ENCODE measurements at places on chromosomes 16 and 17.

DNA sequence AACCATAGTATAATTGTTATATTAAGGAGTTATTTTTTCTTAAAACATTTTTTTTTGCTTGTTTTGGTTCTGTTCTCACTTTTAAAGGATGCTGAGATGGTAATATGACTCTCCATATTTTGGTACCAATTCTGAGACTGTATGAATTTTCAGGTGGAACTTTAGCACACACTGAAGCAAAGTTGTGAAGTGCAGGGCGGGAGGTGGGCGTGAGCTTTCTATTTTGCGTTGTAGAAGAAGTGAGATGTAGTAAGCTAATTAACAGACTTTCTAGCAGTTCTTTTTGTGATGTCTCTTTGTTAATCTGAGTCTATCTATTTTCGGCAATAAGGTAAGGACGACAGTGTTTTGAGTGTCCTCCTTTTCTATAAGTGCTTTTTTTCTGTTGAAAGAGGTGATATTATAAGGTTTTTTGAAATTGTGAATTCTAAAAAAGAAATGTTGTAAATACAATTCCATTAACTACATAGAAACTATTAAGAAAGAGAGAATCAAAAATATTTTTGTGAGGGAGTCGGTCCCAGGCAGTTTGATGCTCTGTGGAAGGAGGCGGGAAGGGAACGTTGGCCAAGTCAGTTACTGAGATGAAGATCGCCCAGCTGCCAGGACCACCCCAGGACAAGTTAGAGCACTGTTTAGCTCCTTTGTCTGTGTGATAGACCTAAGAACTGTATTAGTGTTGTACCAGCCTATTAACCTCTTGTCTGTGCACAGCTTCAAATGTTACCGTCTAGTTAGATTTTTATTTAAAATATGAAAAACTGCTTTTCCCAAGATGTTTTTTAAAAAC is 65.0 kb downstream of the CCDC182 start:
- no peak for DNase-seq

GRCh38 chr17:40319651-40320540 is 10.9 kb downstream of the RARA start:
- no peak for DNase-seq

DNA sequence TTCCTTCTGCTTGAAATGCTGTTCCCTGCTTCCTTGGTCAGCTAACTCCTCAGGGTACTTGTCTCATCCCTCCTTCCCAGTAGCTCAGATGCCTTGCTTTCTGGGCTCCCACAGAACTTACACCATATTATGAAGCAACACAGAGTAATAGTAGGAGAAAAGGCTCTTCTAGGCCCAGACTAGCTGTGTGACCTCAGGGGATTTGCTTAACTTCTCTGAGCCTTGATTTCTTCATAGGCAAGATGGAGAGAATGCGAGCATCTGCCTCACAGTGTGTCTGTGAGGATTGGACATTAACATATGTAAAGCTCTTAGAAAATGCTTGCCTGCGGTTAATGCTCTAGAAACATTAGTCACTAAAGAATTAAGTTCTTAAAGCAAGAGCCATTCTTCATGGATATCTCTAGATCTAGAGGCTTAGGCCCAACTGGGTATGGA is 22.3 kb upstream of the PECAM1 start:
- DNase-seq, result no peak

- DNase-seq, result no peak
Observed at GRCh38 chr16:31200821-31201568, 1.6 kb downstream of the PYCARD start.

GRCh38 chr16:75206749-75207451 is at the start of gene CTRB2:
CTRB2 (minus strand) TSS chr16:75207161; CDS start chr16:75207141, 20 bp downstream.
- DNase-seq, result no peak

- DNase-seq, result no peak
Observed at GRCh38 chr16:54996186-54996585, 65.5 kb downstream of the IRX5 start.

- DNase-seq, result no peak
Observed at GRCh38 chr16:55189682-55190636, 134.0 kb upstream of the IRX6 start.

- no peak for DNase-seq
Observed at GRCh38 chr16:47016700-47017133, 43.2 kb upstream of the DNAJA2 start.

GRCh38 chr16:47037746-47038458 is 64.4 kb upstream of the DNAJA2 start:
- DNase-seq, result peak; percentile 6

DNA sequence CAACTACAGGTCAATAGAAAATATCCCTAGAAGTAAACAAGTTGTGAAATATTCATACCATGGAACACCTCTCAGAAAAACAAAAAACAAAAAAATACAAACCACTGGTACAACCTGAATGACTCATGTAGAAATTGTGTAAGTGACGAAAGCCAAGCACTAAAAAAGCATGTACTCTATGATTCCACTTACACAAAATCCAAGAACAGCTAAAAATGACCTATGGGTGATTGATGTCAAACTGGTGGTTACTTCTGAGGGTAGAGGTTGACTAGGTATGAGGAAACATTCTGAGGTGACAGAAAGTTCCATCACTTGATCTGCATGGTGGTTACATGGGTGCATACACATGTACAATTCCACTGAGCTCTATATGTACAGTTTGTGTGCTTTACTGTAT is 31.1 kb downstream of the DHRS7C start:
- DNase-seq, result no peak

GRCh38 chr16:85246473-85246872 is 134.2 kb upstream of the CIBAR2 start:
- DNase-seq, result peak; percentile 25

GRCh38 chr17:74351552-74352210 is 10.0 kb downstream of the BTBD17 start:
- DNase-seq, result no peak

DNA sequence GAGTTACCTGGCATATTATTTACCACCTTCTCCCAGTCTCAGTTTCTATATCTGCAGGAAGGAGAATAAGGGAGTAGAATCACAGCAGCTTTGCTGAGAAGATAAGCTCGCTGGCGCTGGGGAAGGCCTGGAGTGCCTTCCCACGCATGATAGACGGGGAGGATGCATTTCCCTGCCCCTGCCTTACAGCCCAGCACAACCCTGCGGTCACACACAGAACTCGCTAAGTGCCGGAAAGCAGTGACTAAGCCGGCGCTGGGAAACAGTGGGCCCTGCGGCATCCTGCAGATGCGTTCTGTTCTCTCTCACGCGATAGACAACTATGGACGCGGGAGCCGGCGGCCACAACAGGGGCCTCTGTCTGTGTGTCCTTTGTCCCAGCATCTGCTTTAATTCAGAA is 4.8 kb downstream of the CA5A start:
- DNase-seq, result no peak

GRCh38 chr16:64345142-64345541 is 776.7 kb downstream of the CDH11 start:
- no peak for DNase-seq

DNA sequence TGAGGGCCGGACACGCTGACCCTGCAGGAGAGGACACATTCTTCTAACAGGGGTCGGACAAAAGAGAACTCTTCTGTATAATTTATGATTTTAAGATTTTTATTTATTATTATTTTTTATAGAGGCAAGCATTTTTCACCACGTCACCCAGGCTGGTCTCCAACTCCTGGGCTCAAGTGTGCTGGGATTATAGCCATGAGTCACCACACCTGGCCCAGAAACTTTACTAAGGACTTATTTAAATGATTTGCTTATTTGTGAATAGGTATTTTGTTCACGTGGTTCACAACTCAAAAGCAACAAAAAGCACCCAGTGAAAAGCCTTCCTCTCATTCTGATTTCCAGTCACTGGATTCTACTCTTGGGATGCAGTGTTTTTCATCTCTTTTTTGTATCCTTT is 2.3 kb upstream of the SERPINF1 start:
- DNase-seq, result no peak

DNA sequence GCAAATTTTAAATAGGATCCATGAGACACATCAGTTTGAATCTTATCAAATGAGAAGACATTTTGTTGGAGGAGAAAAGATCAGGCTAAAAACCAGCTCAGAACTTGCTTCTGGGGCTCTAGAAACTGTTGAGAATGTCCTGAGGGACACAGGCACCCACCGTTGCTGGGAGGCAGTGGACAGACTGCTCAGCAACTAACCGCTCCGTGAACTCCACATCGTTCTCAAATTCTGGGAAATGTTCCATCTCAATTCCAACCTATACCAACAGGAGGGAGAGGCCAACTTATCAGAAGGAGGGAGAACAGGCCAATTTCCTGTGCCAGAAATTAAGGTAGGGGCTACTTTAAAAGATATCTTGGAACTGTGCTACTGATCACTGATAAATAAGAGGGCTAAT is 8.3 kb downstream of the TAT start:
- no peak for DNase-seq

DNA sequence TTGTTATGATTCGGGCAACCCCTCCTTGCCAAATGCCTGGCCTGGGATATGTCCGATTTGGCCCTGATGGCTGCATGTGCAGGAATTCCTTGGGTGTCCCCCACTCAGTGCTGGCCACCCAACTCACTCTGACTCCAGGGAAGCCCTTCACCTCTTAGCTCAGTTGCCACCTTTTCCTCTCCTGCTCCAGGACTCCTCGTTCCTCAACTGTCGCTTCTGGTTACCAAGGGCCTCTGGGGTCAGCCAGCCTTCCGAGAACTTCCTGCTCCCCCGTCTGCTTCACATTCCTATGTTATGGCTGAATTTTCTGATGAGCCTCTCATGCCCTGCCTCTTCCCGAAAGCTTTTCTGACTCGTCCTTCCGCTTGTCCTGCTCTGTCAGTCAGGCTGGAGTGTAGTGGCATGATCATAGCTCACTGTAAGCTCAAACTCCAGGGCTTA is 63.5 kb downstream of the SPACA3 start:
- DNase-seq, result no peak

GRCh38 chr17:69466451-69466850 is 52.0 kb downstream of the MAP2K6 start:
- no peak for DNase-seq

GRCh38 chr17:31136319-31136718 is 41.5 kb downstream of the NF1 start:
- no peak for DNase-seq

DNA sequence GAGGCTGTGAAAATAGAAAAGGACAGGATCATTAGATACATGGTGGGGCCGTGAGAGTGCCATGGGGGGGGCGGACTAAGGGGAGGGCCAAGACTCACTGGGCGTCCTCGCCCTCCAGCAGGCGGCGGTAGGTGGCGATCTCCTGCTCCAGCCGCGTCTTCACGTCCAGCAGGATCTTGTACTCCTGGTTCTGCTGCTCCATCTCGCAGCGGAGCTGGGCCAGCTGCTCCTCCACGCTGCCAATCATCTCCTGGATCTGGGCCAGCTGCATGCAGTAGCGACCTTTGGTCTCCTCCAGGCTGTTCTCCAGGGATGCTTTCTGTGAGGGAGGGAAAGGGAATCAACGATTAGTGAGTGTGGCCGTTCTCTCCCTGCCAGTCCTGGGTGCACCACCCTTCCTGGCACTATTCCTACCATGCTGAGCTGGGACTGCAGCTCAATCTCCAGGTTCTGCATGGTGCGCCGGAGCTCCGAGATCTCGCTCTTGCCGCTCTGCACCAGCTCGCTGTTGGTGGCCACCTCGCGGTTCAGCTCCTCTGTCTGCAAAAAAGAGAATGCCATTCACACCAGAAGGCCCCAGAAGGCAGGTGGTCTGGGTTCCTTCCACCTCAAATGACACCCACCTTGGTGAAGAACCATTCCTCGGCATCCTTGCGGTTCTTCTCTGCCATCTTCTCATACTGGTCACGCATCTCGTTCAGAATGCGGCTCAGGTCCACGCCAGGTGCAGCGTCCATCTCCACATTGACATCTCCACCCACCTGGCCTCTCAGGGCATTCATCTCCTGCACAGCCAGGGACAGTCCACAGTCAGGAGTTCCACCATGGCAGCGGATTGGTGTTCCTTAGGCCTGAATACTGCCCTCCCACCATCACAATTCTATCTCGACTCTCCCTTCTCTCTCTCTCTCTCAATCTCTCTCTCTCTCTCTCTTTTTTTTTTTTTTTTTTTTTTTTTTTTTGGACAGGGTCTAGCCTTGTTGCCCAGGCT is 3.3 kb downstream of the KRT14 start:
- DNase-seq, result no peak

DNA sequence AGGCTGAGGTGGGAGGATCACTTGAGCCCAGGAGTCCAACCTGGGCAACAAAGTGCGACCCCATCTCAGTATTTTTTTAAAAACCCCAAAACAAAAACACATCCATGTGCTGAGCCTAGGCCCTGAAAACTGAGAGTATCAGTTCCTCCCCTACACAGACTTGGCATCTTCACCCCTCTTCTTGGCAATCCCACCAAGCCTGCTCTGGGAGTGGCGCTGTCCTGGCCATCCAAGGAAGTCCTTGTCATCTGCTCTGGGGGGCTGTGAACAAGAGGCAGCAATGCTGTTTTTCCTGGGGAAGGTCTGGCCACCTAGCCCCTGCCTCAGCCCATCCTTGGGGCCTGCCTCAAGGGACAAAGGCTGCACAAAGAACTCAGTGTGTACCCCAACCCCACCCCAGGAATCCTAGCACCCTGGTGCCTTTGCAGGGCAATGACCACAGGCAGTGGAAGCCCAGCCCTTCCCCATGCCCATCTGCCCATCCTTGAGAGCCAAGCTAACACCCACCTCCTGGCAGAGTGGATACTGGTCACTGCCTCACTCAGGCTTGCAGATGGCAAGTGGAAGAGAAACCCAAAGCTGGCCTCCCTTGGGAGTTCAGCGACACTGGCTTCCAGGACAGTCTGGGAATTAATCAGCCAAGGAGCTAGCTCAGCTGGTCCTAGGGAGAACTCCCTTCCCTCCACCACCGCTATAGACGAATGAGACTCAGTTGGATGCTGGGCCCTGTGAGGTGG is 14.8 kb upstream of the GFOD2 start:
- DNase-seq, result no peak

DNA sequence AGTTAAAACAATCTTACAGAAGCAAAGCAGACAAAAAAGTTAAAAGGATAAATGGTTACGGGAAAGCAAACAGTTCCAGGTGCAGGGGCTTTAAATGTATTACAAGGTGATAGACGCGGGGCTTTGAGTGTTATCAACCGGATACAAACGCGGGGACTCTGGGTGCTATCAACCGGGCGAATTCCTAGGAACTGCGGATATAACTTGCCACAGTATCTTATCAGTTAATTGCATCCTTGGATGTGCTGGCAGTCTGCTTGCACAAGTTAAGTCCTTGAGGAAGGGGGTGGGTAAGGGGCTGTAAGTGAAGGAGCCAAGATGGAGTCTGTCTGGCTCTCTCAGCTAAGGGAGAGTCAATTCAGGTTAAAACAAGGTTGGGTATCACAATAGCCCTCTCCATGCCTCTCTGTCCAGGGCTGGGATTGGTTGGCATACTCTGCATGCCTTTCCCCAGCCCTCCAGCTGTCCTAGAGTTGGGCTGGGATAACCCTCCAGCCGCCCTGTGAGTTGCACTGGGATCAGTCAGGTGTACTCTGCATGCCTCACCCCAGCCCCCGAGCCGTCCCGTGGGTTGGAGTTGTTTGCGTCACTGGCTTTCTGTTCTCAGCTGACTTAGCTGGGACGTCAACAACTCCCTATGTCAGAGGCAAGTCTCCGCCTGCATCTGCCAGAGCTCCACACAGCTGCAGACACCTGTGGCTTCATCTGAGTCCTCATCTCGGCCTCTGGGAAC is 40.9 kb downstream of the TMEM235 start:
- no peak for DNase-seq

DNA sequence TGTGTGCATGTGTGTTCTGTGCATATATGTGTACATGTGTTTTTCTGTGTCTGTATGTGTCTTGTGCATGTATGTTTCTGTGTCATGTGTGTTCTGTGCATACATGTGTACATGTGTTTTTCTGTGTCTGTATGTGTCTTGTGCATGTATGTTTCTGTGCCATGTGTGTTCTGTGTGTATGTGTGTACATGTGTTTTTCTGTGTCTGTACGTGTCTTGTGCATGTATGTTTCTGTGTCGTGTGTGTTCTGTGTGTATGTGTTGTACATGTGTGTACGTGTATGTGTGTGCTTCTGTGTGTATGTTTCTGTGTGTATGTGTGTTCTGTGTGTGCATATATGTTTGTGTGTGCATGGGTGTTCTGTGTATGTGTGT is 8.4 kb upstream of the RAB37 start:
- no peak for DNase-seq

Data from NCI-H446 treated with DMSO at 0.1 percent for 48 hours (cell line).